ENCODE measurements at places on chromosomes 13 and 19.

GRCh38 chr13:84279166-84279565 lies 396.9 kb upstream of the SLITRK1 start:
- no peak for DNase-seq

- no peak for DNase-seq
Measured at GRCh38 chr19:9823816-9824215, 3.9 kb upstream of the UBL5 start.

DNA sequence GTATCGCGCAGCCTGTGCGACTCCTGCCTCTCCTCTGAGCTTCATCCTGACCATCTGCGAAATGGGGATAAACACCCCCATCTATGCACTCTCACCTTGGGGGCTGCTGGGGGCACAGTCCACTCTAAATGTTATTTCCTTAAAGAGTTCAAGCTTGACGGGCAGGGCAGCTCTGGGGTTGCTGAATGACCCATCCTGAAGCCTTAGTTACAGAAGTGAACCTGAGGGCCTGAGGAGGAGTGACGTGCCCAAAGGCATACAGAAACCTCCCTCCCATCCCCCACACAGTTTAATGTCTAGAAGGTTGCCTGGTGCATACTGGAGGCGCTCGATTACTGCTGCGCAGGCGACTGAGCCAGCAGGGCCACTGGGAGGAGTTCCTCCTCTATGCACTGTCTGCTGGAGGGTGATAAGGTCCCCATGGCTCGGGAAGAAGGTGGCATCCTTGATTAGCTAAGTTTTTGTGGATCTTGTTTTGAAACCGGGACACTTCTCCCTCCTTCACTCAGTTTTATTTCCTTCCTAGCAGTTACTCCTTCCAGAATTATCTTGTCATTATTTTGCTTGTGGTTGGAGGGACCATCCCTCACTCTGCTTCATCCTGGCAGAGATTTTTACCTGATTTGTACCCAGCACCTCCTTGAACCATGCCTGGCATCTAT lies 572 bp upstream of the FKBP8 start:
- DNase-seq, result peak; percentile 71

DNA sequence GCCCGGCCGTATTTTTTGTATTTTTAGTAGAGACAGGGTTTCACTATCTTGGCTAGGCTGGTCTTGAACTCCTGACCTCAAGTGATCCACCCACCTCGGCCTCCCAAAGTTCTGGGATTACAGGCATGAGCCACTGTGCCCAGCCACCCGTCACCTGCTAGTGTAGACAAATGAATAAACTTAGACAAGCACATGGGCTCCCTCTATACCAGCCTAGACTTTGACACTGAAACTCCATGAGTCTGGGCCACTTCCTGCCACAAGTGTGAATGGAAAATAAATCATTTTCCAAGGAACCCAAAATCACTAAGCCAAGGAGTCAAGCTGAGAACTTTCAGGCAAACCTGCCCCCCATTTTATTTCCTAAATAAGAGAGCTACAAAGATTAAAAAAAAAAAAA lies 27.0 kb upstream of the TPT1 start:
- peak; percentile 17 for DNase-seq

DNA sequence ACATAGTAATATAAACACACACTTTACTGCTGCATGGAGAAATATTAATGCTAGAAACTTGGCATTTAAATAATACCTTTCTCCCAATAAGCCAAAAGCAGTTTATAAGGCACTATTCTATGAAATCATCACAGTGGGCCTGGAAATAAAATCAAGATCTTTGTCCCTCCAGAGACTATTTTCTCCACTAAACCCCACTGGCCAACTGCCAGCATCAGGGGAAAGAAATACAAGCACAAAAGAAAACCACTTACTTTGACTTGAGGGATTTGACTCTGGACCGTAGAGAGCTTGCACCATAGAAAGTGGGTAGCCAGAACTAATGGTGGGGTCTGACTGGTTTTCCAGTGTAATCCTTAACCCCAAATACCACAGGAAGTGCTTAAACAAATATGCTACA lies 71.9 kb downstream of the DCLK1 start:
- no peak for DNase-seq

- no peak for DNase-seq
Measured at GRCh38 chr19:6551607-6552450, 21.0 kb downstream of the TNFSF9 start.

DNA sequence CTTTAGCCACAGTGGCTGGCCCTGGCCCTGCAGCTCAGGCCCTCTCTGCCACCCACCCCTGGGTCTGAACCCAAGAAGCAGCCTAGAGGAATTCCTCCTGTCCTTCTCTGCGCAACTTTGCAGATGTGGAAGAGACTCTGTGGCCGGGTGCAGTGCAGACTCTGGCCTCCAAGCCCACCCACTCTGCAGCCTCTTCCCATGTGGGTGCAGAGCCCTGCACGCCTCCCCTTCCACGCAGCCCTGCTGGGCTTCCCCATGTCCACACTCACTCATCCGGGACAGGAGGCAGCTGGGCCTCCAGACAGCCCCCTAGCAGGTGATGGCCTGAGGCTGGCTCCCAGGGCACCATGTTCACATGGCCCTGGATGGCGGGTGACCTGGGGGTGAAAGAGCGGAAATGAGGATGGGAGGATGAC lies 2.5 kb downstream of the TEX29 start:
- DNase-seq, result no peak

GRCh38 chr13:90205911-90206310 lies 1141.6 kb upstream of the MIR17HG start:
- DNase-seq, result no peak

DNA sequence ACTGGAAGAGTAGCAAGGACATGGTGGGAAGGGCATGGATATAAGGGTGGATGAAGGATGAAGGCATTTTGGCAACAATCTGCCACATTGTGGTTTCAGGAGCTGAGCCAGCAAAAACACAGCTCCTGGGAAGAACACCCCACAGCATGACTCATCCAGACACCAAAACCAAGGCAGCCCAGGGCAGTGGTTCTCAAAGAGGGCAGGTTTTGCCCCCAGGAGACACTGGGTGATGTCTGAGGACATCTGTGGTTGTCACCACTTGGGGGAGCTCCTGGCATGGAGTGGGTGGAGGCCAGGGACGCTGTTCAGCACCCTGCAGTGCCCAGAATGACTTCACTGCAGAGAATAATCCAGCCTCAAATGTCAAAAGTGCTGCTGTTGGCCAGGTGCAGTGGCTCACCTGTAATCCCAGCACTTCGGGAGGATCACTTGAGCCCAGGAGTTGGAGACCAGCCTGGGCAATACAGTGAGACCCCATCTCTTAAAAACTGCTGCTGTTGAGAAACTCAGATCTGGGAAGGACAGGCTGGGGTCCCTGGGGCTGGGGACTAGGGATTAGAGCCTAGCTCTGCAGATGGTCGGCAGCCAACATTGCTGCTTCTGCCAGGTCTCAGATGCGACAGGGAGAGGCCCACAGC lies 16.1 kb downstream of the ZFR2 start:
- DNase-seq, result no peak

- no peak for DNase-seq
Measured at GRCh38 chr13:111210091-111210490, 95.0 kb downstream of the ARHGEF7 start.

DNA sequence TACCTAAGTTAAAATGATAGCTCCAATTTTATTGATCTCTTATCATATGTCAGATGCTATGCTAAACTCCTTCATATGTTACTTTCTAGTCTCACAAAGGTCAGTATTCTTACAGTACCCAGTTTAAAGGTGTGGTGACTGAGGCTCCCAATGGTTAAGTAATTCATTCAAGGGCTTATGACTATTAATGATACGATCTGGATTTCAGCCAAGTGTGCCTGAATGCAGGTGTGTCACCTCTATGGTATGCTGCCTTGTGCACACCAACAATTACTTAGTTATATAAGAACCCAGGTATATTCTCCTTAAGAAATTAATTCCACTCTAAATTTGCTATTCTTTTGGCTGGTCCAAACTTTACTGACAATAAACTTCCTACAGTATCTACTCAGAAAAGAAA lies 84.6 kb upstream of the TRPC4 start:
- peak; percentile 31 for DNase-seq

- DNase-seq, result no peak
Measured at GRCh38 chr19:3058821-3059314, 3.4 kb downstream of the TLE5 start.

DNA sequence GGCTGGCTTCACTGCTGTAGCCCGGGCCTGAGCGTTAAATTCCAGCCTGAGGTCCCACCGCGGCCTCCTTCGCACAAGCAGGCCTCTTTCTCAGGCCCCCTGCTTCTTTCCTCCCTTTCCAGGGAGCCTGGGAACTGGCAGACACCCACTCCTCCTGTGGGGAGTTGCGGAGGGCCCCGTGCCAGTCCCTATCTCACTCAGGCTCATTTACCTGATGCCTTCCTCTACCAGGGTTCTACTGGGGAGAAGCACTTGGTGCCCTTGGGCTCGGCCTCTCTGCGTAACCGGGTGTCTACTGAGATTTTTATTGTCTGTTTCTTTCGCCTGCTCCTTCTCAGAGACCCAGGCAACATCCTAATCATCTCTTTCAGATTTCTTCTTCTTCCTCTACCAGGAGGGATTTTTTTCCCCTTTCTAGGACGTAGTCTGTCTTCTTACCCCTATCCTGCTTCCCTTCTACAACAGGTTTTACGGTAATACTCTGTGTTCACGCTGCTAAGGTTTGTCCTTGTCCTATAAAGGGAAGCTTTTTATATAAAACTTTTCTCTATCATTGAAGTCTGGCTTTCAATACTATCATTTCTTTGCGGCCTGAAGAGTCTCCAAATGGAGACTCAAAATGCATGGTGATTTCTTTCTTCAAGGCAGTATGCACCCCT lies 135.4 kb upstream of the GPR12 start:
- DNase-seq, result no peak

GRCh38 chr13:49759503-49759902 lies 33.0 kb downstream of the KPNA3 start:
- no peak for DNase-seq

- DNase-seq, result no peak
Measured at GRCh38 chr13:78319101-78319627, 284.2 kb downstream of the POU4F1 start.

- no peak for DNase-seq
Measured at GRCh38 chr19:9793071-9793591, 24.6 kb upstream of the ZNF846 start.

GRCh38 chr13:105165449-105166125 lies 1369.9 kb downstream of the EFNB2 start:
- DNase-seq, result no peak

DNA sequence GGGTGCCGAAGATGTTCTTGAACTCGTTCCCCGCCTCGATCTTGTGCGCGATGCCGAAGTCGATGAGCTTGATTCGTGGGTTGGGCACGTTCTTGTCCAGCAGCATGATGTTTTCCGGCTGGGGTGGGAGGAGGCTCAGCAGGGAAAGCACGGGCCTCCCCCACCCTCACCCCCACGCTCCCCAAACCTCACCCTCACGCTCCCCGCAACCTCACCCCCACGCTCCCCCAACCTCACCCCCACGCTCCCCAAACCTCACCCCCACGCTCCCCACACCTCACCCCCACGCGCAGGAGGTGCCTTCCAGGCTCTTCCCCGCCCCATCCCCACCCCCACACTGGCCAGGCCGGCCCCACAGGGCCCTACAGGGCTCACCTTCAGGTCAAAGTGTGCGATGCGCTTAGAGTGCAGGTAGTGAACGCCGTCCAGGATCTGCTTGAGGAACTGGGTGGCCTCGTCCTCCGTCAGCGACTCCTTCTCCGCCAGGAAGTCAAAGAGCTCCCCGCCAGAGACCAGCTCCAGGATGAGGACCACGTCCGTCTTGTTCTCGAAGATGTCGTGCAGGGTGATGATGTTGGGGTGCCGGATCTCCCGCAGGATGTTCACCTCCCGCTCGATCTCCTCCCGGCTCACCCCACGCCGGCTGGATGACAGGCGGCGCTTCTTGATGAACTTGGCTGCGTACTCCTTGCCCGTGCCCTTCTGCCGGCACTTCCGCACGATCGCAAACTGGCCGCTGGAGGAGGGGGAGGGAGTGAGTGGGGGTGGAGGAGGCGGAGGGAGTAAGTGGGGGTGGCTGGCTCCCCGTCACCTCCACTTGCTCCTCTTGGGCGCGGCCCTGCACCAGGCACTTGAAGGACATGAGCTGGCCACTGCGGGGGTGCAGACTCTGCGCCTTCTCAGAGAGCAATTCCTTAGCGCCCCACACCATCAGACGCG lies 6.4 kb downstream of the DAPK3 start:
- DNase-seq, result no peak

DNA sequence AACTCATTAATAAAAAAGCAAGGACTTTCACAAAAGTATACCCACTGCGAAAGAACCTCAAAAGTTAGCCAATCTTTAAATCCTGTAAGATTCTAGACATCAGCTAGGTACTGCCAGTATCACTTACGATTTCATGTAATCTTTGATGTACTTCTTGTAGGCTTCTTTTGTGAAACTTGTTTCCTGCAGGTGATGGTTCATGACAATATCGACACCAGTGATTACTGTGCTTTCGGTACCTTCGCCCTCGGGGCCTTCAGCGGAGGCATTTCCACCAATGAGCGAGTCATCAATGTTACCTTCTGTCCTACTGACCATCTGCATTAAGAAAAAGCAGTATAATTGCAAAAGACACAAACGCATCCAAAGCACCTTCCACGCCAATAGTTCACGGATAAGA lies 1.1 kb downstream of the TPT1 start:
- no peak for DNase-seq

GRCh38 chr19:4986471-4986891 lies 17.6 kb downstream of the KDM4B start:
- DNase-seq, result no peak

DNA sequence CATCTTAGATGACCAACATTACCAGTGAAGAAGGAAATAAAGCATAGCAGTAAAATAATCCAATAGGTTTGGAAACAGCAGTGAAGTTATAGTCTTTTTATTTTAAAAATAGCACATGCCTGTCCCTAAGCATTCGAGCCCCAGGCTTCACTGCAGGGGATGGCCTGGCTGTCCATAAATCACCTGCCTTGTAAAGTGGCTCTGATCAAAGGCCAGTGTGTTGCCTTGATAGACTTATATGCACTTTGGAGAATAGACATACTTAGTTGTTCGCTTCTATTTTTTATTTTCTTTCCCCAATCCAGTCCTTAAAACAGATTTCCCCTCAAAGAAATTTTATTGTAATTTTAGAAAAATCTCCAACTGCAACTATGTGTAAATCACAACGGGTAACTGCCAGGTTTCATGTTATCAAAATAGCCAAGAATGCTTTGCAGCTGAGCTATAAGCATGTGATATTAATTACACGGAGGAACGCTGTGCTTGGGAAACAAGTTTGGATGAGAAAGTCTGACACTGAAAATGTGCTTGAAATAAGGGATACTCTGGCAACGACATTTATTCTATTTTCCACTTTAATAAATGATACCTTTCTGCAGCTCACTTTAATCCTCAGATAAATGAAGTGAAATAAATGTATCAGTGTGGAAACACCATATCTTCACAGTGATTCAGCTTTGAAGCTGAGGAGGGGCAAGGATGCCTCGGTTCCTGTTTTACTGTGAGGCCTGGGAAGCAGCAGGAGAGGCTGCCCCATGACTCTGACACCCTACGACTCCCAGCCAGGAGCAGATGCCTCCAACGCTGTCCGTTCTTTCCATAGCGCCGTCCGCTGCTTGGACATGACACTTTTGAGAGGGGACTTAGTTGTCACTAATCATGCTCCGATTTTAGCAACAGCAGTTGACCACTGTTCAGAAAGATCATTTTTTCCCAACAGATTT lies 5.5 kb upstream of the METTL21C start:
- no peak for DNase-seq

All from large intestine (tissue), 12 donors.